ENCODE measurements at places on chromosomes 6 and 20.
A peak's percentile ranks its signal among the peaks of the same experiment; 100 is the strongest.

DNA sequence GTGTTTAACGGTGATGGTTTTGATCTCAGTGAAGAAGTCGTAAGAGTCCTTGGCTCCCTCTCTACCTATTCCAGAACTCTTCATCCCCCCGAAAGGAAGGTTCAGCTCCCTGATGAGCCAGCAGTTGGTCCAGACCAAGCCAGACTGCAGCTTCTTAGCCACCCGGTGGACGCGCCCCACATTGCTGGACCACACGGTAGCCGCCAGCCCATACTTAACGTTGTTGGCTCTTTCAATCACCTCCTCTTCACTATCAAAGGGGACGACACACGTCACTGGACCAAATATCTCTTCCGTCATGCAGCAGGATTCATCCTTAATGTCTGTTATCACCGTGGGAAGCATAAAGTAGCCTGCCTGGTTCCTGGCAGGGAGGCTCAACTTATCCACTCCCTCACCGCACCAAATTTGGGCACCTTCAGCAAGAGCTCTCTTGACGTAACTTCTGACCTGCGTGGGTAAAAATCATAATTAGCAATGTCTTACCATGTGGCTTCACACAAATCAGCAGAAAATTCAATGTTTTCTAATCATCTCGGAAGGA is 31.4 kb downstream of the ALDH8A1 start:
- DNase-seq, result no peak

DNA sequence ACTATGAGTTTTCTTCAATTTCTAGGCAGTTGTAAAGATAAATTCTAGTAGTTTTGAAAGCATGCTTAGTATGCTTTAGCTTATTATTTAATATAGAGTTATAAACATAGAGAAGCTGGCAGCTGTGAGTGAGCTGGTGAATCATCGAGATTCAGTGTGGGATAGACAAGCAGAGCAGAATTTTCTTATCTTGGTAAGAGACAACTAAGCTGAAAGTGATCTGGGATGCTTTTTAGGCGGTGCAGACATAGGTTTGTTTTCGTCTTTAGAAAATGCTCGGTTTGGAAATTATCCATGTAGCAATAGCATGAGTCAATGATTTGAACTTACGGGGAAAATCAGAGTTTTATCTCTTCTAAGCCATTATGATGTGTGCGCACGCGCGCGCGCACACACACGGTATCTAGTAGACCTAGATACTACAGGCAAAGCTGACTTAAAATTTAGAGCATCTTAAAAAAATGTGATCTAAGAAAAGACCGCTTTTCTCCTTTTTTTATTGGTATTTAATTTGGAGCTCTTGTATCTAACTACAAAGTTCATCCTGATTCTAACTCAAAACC is 128.3 kb upstream of the MAP3K7 start:
- DNase-seq, result no peak

- no peak for DNase-seq
These were observed 39.3 kb upstream of the SAMD3 start for GRCh38 chr6:130262008-130262407.

DNA sequence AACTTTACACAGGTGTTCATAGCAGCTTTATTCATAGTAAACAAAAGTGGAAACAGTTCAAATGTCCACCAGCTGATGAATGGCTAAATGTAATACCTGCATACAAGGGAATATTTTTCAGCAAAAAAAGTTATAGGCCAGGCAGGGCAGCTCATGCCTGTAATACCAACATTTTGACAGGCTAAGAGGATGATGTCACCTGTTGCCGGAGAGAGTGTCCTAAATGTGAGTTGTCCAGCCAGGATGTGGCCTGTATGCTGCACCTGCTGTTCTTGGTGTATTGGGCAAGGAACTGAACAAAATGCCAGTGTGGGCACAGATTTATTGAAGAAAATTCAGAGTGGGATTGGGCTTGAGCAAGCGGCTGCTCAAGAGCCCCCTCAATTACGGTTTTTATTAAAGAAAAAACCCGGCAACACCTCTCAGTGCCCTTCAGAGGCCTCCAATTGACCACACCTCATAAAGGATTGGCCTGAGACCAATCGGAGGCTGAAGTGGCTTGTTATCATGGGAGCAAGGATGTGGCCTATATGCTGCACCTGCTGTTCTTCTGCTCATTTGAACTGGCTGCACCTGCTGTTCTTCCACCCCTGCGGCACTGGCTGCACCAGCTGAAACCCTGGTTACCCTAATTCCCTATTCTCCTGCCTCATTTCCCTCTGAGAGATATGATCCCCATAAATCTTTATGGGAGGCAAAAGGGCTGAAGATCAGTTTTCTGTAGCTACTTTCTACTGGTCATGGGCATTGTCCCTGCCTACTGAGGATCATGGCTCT is 164.3 kb upstream of the PROKR2 start:
- no peak for DNase-seq

DNA sequence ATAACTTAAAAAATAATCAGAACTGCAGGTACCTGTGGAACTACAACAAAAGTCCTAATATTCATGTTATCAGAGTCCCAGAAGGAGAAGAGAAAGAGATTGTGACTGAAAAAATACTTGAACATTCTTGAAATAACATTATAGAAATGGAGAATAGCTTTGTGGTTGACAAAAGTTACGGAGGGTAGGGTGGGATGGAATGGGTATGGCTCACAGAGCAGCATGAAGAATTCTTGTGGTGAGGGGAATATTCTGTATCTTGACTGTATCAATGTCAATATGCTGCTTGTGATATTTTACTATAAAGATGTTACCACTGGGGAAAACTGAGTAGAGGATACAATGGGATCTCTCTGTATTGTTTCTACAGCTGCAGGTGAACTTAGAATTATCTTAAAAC is 122.5 kb downstream of the DST start:
- DNase-seq, result no peak

DNA sequence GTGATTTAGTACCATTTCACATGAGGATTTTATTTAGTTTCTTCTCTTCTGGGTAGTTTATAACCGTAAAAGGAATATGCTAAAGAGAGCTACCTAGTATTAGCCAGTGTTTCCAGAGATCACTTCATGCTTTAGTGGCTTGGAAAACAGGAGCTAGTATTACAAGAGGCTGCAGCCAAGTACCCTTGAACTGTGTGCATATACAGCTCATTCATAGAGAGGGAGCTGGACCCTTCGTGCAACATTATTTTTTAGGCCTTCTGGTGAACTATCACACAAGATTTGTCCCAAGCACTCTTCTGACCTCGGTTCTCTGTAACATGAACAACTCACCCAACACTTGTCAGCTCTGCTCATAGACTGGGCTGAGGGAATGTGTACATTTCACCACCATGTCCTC is 74.9 kb upstream of the RIN2 start:
- no peak for DNase-seq

DNA sequence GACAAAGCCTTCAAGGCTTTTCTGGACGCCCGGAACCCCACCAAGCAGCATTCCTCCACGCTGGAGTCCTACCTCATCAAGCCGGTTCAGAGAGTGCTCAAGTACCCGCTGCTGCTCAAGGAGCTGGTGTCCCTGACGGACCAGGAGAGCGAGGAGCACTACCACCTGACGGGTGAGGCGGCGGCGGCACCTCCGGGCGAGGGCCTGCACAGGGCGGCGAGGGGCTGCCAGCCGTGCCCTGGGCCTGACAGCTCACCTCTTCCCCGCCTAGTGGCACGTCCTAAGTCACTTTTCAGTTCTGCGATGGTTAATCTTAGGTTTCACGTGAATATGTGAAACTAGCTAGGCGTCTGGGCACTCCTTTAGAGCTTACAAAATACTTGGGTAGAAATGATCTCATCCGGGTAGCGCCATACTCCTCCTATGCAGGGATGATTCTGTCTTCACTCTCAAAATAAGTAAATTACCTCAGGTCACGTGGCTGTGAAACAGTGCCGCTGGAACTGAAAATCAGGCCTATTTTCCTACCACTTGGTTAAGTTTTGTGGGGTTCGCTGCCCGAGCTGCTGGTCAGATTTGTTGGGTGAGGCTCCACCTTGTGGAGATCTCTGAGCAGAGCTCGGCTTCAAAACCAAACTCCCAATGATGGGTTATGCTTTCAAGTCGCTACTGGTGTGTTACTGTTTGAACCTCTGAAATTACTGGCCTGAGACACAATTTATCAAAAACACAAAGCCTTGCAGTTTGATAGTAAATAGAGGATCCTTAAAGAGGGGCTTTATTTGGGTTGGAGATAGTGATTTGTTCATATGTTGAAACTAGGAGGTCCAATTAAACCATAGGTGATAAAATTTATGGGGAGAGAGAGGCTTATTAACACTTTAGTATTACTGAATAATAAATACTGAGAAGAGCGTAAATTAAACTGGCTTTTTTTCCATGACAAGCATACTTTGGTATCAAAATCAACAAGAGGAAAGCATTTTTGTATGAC is 15.5 kb upstream of the CLDN20 start:
- peak; percentile 50 for DNase-seq

GRCh38 chr20:50710492-50711063 is 19.2 kb upstream of the RIPOR3 start:
- no peak for DNase-seq

GRCh38 chr20:57048027-57048869 is 218.2 kb downstream of the BMP7 start:
- DNase-seq, result no peak

DNA sequence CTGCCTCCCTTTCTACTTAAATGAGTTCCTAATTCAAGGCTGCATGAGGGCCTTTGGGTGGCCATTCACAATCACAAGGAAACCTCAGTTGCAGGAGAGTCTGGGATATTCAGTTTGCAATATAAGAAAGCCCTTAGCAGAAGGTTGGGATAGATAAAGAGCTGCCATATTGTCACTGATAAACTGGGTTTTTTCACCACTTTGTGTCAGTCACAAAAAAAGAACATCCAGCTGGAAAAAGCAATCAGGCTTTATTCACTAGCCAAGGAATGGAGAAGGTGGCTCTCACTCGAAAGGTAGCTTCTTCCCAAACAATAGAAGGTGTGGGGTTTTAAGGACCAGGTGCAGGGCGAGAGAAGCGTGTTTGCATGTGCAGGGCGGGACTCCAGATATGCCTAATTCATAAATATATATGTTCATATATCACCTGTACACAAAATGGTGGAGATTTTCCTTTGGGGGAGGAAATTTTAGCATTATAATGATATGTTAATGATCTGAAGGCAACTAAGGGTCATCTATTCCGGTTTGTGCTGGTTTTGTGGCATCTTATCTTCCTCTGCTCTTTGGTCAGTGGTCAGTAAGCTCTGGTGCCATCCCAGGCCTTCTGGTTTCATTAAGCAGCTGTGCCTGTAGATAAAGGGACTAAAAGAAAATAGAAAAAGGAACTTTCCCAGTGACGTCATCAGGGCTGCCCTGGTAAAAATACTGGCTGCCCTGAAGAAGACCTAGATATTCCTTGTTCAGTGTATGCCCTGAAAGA is 97.1 kb upstream of the IYD start:
- DNase-seq, result no peak

GRCh38 chr6:138772596-138773176 is 883 bp upstream of the CCDC28A start:
- no peak for DNase-seq

DNA sequence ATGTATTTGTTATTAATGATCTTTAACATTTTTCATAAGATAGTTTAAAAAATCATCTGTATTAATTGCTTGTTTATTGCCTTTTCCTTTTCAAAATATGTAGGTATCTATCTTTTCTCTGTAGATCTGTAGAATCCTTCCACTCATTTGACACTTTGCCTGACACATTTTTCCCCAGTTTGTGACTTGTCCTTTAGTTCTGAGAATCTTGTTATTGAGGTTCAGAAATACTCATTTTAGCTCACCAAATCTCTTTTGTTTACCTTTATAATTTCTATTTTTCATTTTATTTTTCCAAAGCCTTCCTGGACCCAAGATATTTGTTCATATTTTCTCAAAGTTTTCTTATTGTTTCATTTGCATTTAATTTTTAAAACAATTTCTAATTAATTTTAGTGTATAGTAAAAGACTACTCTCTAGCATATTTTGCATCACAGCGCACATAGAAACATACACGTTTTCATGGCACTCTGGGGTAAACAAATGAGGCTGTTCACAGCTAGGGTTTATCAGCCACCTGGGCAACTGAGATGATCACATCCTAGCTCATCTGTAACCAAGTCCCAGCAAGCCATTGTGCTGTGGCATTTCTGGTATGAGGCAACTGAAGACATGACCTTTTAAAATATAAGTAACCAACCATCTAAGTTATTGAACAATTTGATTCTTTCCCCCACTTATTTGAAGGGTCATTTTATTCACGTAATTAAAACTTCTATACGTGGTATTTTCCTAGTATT is 275.7 kb downstream of the ADGB start:
- no peak for DNase-seq

DNA sequence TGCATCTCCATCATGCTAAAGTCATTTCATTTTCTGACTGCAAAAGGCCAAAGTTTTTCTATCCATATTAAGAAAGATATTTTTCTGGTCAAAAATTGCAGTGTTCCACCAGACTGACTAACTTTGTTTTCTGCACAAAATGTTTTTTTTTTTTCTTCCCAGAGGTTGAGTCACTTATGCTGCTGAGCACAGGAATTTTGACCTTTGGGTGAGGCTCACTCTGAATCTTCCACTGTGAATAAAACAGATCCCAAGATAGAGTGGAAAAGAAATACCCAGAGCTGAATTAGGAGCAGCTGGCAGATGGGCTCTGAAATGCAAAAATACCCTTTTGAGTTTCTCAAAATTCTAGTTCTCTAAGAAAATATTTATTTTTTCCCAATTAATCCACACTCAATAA is 996.8 kb downstream of the KIF16B start:
- DNase-seq, result no peak

GRCh38 chr6:69816026-69816425 is 19.2 kb upstream of the LMBRD1 start:
- no peak for DNase-seq

GRCh38 chr6:146679386-146679785 is 80.6 kb downstream of the ADGB start:
- DNase-seq, result no peak

DNA sequence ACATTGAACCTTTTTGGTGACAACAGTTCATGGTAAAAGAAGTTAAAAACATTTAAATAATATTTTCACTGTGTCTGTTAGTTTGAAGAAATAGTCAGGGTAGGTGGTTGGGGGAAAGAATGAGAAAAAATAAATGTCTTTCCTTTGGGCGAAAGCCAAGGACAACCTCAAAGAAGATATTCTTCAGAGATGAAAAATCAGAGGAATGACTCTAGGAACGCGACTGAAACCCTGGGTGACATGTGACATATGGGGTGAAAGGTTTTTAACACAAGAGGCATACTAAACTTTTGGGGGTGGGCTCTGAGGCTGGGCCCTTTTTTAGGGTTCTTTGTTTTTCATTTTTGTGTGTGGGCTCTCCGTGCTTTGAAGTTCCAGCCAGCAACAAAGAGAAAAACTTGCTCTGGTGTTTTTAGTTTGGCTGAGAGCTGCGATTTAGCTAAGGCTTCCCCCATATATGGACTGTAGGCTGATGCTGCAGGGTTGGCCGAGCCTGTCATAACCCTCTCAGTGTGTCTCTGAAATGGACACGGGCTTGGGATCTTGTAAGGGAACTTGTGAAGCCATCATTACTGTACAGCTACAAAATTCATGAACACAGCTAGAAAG is 610.1 kb upstream of the ARID1B start:
- DNase-seq, result peak; percentile 24

- no peak for DNase-seq
These were observed 1136.0 kb downstream of the HACE1 start for GRCh38 chr6:103723438-103724322.

- no peak for DNase-seq
These were observed 12.8 kb upstream of the KHDRBS2 start for GRCh38 chr6:62298745-62299392.

- no peak for DNase-seq
These were observed 81.7 kb downstream of the ARHGAP18 start for GRCh38 chr6:129628101-129628815.

- no peak for DNase-seq
These were observed 179.9 kb upstream of the DTNBP1 start for GRCh38 chr6:15842727-15843117.

Measured in left kidney (tissue), 8 donors.